Left ventricle myocardium superior (tissue), 1 donor: ENCODE measurements at places on chromosomes 3 and 15. TPM values are rescaled to one million over a fixed set of nuclear protein-coding genes. Genes with fewer than 3 reads are reported as not detected.

GRCh38 chr3:100150473-100150872 lies 36.2 kb upstream of the FILIP1L start:
- DNase-seq, result no peak

DNA sequence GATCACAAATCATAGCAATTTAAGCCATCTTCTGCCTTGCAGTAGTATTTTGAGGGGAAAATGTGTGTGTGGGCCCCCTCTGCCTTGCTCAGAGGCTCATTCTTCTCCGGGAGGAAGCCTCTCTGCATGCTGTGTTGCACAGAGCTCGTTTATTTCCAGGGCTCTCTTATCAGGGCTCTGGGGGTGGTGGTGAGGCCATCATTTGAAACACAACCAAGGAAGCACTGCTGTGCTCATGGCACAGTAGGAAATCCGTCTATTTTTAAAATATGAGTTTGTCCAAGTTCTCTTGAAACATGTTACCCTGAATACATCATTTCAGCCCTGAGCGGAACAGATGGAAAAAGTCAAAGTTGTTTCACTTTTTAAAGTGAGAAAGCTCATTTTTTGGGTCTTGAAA lies 369.0 kb upstream of the CFAP20DC start:
- no peak for DNase-seq

GRCh38 chr3:103127737-103128136 lies 692.9 kb downstream of the ZPLD1 start:
- DNase-seq, result no peak

GRCh38 chr3:127568586-127568985 lies 21.9 kb downstream of the TPRA1 start:
- DNase-seq, result no peak

- DNase-seq, result no peak
These were observed 95.8 kb upstream of the PLAAT1 start for GRCh38 chr3:193145248-193145647.

GRCh38 chr3:133393204-133393603 lies 6.7 kb upstream of the BFSP2 start:
- no peak for DNase-seq

DNA sequence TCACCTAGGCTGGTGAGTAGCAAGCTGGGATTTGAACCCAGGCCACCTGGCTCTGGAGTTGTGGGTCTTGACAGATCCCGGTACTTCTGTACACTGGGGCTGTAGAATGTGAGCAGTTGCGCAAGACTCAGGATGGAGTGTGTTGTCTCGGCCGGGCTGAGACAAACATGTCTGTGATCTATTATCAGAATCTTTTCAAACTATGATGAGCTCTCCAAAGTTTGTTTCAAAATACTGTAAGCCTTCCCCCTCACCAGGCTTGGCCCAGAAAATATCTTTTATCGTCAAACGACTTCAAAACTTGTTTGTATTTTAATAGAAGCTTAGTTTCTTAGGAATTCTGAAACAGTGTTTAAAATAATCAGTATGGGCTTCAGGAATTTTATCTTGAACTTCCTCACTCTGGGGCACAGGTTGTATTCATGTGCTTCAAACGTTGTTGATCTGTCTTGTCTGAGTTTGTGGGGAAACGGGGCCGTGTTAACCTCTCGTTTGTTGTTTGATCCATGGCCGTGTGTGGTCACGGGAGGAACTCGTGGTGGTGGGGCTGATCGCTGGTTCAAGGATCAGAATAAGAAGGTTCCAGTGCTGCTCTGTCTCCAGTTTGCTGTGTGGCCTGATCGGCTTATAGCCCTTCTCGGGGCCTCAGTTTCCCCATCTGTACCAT lies 40.3 kb upstream of the TFRC start:
- DNase-seq, result no peak

GRCh38 chr3:32488474-32489008 lies 14.1 kb downstream of the CMTM6 start:
- DNase-seq, result no peak

DNA sequence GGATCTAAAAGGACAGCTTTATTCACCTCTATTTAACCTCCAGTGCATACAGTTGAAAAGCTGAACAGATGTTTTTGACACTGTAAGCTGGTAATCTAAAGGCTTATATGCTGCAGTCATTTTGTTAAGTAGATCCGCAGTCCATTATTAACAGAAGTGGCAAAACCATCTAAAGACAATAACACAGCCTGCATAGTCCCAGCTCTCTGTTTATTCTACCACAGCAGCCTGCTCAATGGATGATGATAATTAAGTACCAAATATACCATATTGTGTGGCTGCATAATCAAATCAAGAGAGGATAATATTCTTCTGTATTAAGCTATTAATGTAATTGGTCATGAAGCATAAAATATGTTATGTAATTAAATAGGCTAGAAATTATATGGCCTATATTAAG lies 207.1 kb downstream of the MEIS2 start:
- DNase-seq, result no peak

- DNase-seq, result no peak
These were observed 12.1 kb upstream of the SIAH2 start for GRCh38 chr3:150775001-150775599.

GRCh38 chr3:138933981-138934691 lies 12.8 kb downstream of the FOXL2 start:
- no peak for DNase-seq

DNA sequence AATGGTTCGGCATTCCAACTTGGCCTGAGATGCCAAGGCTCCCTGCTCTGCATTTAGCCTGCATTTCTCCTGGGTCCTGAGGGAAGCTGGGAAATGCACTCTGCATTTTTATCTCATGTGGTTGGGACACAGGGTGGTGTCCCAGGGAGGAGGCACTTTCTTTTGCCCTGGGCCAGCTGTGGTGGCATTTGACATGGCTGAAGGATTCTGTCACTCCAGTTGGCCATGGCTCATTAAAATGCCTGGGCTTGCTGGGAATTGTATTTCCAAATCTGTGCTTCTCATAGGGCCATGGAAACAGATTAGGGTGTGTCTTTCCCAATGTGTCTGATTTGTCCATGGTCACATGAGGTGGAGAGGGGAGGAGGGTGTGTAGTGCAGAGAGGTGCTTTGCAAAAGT lies 128.3 kb upstream of the RGMA start:
- peak; percentile 35 for DNase-seq

GRCh38 chr3:18247139-18247695 lies 177.9 kb downstream of the SATB1 start:
- DNase-seq, result no peak

Gene PIF1
- total RNA-seq, result 0.42 TPM

Gene CTXN2
- total RNA-seq, result not detected

Gene GPR149
- not detected for total RNA-seq

Gene SHISA5
- total RNA-seq, result 39.1 TPM

Gene CNTN3
- 5.2 TPM for total RNA-seq

Gene RPP25
- total RNA-seq, result 2.3 TPM

Gene AMOTL2
- 53.9 TPM for total RNA-seq
